ENCODE measurements at places on chromosomes 12 and 14. TPM values are rescaled to one million over a fixed set of nuclear protein-coding genes. Genes with fewer than 3 reads are reported as not detected.

Gene KRT82
- total RNA-seq = not detected

Gene FAIM2
- not detected for total RNA-seq

Gene MDGA2
- 8.1 TPM for total RNA-seq

Gene UNC79
- total RNA-seq = 0.69 TPM

Gene SYT1
- 13.0 TPM for total RNA-seq

Gene SPTB
- 0.08 TPM for total RNA-seq

Gene ARHGEF40
- 12.5 TPM for total RNA-seq

Gene MAP1LC3B2
- total RNA-seq = not detected

Gene MON2
- 31.9 TPM for total RNA-seq

Gene NRXN3
- 2.3 TPM for total RNA-seq

Gene VRK1
- 32.0 TPM for total RNA-seq

Gene PRH2
- total RNA-seq = not detected

Gene SLC39A5
- total RNA-seq = not detected

Gene INHBC
- not detected for total RNA-seq

Gene RPGRIP1
- 1.5 TPM for total RNA-seq

Gene ERP27
- total RNA-seq = 0.46 TPM

Gene AMIGO2
- 24.2 TPM for total RNA-seq

Gene SERPINA1
- not detected for total RNA-seq

All from endothelial cell (in vitro differentiated cells).